ENCODE measurements at places on chromosomes 16 and 17. TPM values are rescaled to one million over a fixed set of nuclear protein-coding genes. Genes with fewer than 3 reads are reported as not detected.

ACSM3 gene
- total RNA-seq = 16.2 TPM

DNA sequence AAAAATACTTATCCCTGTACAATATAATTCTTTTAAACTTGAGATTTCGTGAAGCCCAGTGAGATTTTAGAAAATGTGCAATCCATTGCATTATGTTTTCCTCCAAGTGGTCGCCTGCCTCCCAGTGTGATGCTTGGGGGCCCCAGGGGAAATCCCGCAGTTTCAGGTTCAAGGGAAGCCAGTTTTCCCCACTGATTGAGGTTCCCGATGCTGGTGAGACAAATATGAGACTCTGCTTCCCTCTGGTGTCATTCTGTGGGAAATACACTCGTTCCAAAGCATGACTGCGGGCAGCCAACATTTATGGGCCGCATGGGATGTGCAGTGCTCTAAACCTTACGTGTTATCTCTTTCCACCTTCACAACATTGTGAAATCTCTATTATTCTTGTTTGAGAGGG lies 200.8 kb downstream of the PRKCB start:
- DNase-seq = no peak

DNA sequence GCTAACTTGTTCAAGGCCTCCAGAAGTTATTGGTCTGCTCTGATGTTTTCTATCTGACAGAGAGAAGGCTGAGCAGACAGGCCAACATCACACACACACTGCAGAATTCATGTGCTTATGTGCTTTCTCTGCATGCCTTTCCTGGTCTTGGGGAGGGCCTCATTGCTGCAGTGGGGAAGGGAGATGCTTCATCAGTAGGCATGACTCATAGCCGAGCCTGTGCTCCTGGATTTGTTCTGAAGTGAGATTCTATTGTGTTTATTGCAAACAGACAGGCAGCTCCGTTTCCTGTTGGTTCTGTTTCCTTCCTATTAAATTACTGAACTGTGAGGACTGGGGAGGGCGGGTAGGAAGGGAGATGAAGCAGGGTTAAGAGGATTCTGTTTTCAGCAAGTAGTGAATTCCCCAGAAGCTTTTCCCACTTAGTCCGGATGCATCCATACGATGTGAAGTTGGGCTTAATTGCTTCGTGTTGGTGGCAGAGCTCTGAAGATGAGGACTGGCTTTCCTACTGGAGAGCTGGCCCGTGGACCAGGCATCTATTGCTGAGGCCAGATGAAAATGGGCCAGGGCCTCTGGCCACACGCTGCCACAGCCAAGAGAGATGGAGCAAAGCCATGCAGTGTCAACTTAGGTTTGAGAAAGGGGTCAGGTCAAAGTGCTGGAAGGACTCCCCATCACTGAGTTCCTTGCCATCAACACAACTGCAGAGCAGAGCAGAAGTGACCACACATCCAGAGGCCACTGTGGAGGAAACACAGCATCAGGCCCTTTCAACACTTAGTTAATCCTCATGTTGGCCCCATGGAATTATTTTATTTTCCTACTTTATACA lies 179.3 kb downstream of the UTP18 start:
- DNase-seq = no peak

GRCh38 chr17:75124819-75125162 lies 6.8 kb downstream of the NT5C start:
- no peak for DNase-seq

DNA sequence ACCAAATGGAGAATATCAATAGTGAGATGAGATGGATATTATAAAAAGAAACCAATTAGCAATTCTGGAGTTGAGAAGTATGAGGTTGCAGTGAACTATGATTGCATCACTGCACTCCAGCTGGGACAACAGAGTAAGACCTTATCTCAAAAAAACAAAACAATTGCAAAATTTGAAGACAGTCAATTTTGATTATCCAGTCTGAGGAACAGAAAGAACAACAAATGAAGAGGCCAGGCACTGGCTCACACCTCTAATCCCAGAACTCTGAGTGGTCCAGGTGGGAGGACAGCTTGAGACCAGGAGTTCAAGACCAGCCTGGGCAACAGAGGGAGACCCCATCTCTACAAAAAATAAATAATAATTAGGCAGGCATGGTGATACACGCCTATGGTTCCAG lies 35.0 kb downstream of the USP32 start:
- no peak for DNase-seq

All from right cardiac atrium (tissue), 5 donors.